GM12891 (cell line): ENCODE measurements at places on chromosomes 3 and 15.
A peak's percentile ranks its signal among the peaks of the same experiment; 100 is the strongest.

- DNase-seq = no peak
Measured at GRCh38 chr3:80263260-80263659, 495.5 kb upstream of the ROBO1 start.

DNA sequence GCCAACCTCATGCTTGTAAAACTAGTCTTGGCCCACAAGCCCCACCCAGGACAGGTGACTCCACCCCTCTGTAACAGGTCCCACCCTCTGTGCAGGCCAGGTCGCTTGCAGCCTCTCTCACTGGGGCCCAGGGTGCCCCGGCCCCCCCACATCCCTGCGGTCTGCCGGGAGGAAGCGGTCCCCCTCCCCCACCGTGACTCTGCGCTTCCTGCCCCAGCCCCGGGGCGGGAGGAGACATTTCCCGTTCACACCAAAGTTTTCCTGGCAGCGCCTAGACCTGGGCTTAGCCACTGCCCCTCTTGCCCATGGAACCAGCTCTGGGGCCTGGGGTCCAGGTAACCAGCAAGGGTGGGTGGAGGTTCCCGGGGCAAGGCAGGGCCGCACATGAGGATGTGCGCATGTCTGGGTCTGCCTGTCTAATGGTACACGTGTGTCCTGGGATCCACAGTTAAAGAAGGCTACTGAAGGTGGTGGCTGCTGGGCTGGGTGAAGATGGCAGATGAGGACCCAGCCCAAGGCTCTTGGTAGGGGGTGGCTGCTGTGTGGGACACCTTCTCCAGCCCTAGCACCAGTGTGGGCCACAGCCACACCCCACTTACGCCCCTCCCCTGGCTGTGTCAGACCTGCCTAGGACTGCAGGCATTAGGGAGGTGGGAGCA is 8.4 kb downstream of the NBEAL2 start:
- DNase-seq = peak; percentile 94

DNA sequence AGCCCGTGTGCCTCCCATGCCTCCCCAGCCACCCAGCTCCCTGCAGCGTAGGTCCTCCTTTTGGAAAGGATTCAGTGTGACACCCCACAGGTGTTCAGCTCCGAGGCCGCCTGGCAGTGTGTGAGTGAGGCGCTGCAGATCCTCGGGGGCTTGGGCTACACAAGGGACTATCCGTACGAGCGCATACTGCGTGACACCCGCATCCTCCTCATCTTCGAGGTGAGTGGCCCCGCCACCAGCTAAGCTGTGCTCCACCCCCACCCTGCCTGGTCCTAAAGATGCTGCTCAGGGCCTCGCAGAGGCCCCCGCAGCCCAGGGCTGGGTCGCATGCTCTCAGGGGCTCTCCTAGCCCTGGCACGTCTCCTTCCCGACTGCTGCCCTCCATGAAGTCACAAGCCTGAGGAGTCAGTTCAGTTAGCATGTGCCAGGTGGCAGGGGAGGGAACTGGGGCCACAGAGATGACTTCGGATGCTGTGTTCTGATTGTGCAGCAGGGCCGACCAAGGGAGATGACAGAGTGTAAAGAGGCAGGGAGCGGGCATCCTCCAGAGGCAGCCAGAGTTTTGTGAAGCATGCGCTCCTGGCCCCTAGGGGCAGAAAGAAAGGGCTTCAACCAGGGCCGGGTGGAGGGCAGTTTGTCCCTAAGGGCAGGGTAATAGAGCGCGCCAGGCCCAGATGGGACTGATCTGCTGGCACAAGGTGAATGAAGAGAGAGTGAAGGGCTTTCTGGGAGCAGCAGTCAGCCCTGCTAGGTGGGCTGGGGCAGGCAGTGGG is 26.8 kb downstream of the ACAD9 start:
- DNase-seq = no peak

- no peak for DNase-seq
Measured at GRCh38 chr3:24340966-24341365, 153.7 kb downstream of the THRB start.

- DNase-seq = no peak
Measured at GRCh38 chr3:87426918-87427317, 150.5 kb upstream of the POU1F1 start.

GRCh38 chr3:9666704-9667445 is 17.6 kb downstream of the MTMR14 start:
- no peak for DNase-seq

DNA sequence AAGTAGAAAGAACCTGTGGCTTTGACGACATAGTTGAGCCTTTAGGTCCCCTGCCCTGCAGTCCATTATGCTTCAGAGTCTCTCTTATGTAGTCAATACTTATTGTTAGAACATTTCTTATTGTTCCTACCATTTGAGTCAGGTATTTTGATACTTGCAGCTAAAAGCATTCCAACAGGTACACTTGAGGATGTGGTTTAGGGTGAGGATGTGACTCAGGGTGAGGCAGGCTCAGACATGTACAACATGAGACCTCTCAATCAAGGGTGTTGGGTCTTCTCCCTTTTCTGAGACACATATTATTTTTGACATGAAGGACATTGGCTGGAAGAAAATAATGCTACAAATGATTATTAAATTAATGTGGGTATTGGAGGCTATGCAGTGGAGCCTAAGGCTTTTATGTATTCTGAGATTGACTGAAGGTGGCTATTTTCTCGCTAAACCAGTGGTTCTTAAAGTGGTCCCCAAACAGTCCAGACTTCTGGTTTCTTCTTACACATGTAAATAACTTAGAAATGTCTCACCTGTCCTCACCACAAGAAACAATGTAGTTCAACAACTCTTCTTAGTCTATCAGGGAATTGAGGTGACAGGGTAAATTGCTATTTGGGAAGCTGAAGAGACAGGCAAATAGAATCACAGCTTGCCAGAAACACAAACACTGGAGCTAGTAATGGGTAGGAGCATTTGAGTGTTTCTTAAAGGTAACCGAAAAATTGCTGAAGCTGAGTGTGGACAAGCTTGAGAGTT is 135.5 kb upstream of the ZPLD1 start:
- DNase-seq = no peak

- DNase-seq = peak; percentile 19
Measured at GRCh38 chr3:183044547-183045229, 54.6 kb downstream of the MCCC1 start.

DNA sequence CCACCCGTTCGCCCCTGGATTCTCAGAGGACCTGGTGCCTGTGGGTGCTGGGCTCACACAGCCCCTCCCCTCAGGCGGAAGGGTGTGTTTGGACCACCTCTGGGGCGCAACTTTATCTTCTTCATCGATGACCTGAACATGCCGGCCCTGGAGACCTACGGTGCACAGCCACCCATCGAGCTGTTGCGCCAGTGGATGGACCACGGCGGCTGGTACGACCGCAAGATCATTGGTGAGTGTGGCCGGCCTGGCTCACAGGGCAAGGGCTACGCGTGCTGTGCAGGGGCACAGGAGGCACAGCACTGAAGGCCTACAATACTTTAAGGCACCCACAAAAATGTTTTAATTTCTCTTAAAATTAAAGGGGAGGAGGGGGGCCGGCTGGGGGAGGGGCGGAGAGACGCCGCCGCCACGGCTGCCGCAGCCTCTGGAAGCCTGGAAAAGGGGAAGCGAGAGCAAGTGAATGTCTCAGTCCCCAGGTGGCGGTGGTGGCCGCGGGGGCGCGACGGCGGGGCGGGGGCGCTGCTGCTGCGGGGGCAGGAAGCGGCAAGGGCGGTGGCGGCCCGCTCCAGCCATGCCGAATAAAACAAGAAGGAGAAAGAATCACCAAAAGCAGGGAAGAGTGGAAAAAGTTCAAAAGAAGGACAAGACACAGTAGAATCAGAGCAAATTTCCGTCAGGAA is 56.8 kb downstream of the DNAH1 start:
- peak; percentile 62 for DNase-seq

DNA sequence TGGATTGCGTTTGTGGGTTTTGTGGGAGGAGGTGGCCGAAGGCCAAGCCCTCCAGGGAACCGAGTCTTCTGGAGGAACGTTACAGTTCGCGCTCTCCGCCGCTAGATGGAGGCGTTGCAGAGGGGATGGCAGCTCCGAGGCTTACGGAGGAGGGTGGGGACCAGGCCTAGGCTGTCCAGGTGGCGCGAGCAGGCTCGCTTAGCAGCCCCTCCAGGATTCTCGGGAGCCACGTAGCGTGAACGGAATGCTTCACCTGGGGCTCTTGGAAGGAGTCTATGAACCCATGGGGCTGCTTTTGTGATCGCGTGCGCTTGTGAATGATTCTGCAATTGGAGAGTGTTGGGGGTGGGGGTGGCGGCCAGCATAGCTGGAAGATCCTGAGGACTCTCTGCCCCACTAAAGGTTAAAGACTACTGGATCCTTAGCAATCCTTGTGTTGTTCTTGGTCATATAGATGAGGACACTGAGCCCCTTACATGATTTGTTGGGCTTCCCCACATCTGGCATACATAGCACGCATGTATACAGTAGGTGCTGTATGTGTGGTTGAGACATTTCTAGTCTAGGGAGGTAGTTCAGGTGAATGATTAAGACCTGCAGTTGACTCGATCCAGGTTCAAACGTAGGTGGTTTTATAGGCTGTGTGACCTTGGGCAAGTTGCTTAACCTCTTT is 25.7 kb downstream of the FAM3D start:
- DNase-seq = peak; percentile 72

GRCh38 chr15:70935631-70936030 is 43.0 kb downstream of the LRRC49 start:
- DNase-seq = no peak

GRCh38 chr15:39167164-39168058 is 413.5 kb upstream of the THBS1 start:
- no peak for DNase-seq

- no peak for DNase-seq
Measured at GRCh38 chr3:36907911-36908646, 36.8 kb downstream of the TRANK1 start.

DNA sequence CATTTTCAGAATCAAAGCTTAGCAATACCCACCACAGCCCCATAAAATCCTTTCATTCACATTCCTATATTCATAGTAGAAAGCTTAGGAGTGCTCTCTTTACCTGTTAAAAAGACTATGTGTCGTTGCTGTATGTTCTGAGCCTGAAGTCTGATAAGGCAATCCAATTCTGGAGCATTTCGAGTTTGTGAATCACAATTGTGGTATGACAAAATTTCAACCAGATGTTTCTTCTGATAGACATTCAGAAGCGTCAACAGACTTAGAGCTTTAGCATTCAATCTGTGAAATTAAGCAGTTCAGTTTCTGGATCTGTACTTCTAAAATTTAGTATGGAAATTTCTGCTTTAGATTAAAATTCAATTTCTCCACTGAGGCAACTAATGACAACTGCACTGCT is 58.3 kb downstream of the TASOR start:
- DNase-seq = no peak

- peak; percentile 31 for DNase-seq
Measured at GRCh38 chr15:39976291-39977274, 42.7 kb downstream of the EIF2AK4 start.

- no peak for DNase-seq
Measured at GRCh38 chr3:107545680-107546120, 22.9 kb downstream of the BBX start.

DNA sequence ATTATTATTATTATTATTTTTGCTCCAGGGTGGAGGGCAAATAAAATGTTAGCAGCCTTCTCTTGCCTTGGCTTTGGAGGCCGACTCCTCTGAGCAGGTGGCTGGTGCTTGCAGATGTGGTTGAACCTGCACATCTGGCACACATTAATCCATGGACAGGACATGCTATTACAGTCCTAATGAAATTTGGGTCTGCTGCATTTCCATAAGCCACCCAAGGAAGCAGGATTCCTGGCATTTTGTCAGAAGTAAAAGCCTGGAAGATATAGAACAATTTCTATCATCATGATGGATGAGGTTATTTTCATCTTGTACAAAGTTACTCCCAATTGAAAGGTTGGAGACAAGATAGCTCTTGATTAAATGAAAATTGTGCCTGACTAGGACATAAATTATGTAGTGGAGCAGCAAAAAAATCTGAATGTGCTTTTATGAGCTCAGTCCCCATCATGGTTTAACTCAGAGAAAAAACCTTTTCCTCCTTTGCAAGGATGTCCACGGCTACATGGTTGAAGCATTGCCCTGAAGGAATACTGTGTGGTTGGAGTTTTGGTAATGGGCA is 130.9 kb upstream of the RGMA start:
- DNase-seq = no peak

DNA sequence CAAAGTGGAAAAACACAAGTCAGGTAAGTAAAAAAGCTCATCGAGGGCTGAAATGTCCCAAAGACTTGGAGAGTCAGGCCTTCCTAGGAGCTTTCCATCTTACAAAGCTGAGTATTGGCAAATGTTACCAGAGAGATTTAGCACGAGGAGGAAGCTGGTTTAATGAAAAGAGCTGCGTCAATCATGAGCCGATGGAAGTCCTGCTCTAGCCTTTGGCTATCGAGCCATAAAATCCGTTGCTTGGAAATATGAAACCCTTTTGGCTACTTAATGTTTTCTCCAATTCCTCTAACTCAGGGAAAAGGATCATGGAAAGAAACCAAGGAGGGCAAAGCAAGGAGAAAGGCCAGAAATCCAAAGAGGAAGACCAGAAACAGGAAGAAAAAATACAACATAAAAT is 1074.6 kb downstream of the FHIT start:
- no peak for DNase-seq

GRCh38 chr15:45728641-45729040 is 93.8 kb downstream of the SQOR start:
- DNase-seq = no peak

DNA sequence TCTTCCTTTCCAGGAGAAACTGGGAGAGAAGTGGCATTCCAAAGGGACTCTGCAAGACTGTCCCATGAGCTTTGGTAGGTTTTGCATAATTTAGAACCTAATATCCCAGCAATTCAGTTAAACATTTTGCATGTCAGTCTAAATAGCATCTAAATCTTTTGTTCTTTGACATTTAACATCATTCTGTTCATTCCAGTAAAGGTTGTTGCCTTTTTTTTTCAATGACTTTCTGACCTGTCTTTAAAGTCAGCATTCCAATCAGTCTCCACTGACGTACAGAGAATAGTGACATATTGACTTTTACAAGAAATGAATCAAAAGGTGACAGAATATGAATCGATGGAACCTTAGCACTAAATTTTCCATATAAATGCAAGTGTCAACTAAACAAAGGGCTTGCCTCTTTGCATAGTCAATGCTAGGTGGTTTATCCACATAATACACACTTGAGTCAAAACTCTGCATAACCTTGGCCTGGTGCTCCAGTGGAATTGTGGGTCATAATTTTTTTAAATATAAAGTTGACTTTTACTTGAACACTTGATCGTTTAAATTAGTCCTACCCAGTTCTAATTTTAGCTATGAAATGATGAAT is 370.1 kb downstream of the CNTN6 start:
- DNase-seq = no peak

- peak; percentile 30 for DNase-seq
Measured at GRCh38 chr3:31980530-31981205, 394 bp downstream of the OSBPL10 start.

DNA sequence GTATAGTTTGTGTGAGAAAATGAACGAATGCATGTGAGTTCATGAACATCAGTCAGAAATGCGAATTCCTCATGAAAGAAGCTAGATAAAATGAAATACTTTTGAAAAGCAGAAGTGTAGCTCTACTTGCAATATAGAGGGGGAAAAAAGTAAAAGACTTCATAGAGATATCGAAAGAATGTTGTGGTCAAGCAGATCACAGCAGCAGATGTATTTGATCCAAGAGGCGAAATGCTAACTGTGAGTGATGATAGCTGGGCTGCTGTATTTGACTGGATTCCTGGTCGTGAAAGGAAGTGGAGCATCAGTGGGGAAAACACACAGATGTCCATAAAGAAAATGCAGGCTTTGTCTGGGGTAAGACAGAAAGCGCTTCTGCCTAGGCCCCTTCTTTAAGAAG is 112.4 kb downstream of the ADAMTSL3 start:
- DNase-seq = no peak

- DNase-seq = no peak
Measured at GRCh38 chr15:40563426-40563825, 1.4 kb downstream of the CCDC32 start.
